ENCODE measurements at places on chromosomes 12 and 14.

GRCh38 chr12:58924652-58925051 is 4.3 kb upstream of the LRIG3 start:
- no peak for DNase-seq

DNA sequence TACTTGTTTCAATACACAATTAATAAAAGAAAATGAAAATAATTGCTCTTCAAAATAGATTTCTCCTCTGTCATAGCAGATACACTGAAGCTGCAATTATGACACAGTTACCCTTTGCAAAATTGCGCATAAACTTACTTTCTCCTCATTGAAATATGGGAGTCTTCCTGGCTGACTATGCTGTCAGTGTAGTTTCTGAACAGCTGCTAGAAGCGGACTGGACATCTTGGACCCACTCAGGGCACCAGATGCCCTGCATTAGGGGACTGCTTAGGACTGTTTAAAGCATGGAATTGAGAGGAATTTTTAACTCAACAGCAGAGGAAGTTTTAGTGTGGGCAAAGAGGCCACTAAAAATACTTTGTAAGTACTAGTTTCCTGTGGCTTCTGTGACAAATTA is 454.9 kb downstream of the ATP23 start:
- DNase-seq: no peak

GRCh38 chr14:92253381-92253894 is 69.5 kb upstream of the SLC24A4 start:
- DNase-seq: no peak

DNA sequence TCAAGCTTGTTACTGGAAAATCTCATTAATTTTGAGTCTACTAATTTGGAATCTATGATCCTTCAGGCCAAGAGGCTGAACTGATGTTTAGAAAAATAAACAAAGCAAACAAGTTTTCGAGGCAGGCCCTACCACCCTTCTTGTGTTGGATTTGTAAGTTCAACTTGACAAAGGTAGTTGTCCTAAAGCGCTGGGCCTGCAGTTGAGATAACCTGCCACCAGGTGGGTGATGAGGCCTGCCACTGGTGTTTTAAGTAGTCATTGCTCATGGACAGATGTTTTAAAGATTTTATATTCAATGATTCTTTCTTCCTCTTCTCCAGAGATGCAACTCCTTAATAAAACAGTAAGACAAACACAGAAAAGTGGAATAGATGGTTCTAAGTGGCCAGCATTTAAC is 19.4 kb downstream of the ACVRL1 start:
- DNase-seq: peak; percentile 71

DNA sequence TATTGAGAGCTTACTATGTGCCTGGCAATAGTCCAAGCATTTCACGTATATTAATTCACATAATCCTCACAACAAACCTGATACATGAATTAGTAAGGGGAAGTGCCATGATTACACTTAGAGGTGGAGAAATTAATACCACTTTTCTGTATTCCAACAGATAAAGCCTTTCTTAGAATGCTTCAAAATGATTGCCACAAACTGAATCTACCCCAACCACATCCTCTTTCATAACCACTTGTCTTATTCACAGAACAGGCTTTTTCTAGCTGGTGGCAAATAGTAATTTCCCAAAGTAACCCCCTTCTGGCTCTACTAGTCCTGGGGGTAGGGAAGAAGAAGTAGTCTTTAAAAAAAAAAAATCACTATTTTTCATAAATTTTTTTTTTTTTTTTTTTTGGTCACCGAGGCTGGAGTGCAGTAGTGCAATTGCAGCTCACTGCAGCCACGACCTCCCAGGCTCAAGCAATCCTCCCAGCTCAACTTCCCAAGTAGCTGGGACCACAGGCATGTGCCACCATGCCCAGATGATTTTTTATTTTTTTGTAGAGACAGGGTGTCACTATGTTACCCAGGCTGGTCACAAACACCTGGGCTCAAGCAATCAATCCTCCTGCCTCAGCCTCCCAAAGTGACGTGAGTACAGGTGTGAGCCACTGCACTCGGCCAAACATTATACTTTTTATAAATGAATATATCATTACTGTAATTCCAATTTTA is 59.0 kb upstream of the ARID2 start:
- DNase-seq: no peak

DNA sequence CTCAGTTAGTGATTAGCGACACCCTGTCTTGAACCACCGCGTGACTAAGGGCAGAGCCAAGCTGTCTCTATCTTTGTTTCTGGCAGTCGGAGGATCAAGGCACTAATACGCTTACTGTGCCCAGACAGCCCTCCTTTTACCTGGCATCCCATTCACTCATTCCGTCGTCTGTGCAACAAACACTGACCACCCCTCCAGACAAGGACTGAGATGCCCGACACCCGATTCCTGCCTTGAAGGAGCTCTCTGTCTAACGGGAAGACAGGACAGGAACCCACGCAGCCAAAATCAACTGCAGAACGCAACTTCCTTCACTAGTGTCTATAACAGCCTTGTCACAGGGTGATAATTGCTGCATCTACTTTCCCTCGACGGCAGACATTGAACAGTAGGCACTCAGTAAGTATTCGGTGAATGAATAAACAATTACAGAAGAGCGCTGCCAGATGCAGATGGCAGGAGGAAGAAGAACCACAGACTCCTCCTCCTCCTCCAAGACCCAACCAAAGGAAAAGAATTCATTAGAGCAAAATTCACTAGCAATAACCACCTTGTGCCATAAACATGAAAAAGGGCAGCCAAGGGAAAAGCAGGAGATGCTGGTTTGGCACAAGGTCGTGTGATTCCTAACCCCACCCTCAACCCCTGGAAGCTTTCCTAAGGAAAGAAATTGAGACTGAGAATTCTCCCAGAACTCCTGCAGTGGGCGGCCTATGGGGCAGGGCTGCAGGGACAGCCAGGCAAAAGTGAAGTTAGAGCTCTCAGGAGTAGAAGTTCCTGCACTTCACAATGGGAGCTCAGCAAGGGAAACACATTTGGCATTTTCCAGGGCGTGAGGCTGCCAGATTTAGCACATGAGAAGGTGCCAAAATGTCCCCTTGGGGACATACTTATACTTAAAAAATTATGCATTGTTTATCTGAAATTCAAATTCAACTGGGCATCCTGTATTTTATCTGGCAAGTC is 186.6 kb upstream of the DIO3 start:
- DNase-seq: no peak

GRCh38 chr12:18296909-18297280 is 35.6 kb downstream of the PIK3C2G start:
- no peak for DNase-seq

DNA sequence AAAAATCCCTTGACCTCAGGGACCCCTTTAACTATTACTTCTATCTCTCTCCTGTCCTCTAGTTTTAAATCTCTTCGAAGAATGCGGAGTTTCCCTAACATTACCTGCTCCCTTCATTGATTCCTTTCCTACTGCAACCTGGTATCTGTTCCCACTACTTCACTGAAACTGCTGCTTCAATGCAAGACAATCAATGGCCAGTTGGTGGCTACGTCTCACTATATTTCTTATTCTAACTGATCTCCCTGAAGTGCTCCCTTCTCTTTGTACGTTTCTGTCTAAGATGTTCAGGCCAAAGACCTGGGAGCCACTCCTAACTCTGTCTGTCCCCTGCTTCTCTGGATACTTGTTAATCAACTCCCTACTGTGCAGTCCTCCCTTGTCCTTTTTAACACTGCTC is 10.3 kb upstream of the KCNA1 start:
- no peak for DNase-seq

- DNase-seq: no peak
These were observed 117.4 kb downstream of the TGFB3 start for GRCh38 chr14:75864352-75864751.

GRCh38 chr12:123807670-123808069 is 45.6 kb downstream of the DNAH10 start:
- no peak for DNase-seq

DNA sequence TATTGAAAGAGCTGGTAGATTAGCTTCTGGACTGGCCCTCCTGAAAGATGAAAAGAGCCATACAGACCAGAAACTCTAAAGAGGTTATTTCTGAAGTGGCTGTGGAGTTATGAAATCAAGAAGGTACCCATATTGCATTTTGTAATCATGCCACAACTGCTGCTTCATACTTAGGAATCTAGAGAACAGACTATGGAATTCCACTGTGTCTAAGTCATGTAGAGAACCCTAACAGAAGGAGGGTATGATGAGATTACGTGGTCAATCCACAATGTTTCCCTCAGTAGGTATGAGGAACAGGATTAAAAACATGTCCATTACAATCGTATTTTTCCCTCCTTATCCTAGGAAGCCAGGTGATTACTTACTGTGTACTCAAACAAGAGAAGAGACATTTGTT is 708.8 kb downstream of the RERGL start:
- no peak for DNase-seq

DNA sequence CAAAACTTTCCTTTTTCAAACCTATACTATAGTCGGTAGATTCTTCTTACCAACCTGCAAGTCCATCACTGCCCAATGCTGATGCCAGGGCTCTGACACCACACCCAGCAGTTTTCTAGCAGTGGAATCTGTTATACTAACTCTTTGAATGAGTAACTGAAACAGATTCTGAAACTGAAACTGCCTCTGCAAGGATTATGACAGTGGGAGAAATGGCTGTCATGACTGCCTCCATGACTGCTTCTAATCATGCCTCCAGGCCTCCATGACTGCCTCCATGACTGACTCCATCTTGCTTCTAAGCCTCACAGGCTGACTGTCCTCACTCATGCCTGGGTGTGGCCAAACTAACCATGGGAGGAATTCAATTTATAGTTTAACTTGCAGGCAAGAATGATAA is 29.4 kb upstream of the OXA1L start:
- no peak for DNase-seq

- DNase-seq: no peak
These were observed 50.3 kb downstream of the DAO start for GRCh38 chr12:108930155-108930554.

DNA sequence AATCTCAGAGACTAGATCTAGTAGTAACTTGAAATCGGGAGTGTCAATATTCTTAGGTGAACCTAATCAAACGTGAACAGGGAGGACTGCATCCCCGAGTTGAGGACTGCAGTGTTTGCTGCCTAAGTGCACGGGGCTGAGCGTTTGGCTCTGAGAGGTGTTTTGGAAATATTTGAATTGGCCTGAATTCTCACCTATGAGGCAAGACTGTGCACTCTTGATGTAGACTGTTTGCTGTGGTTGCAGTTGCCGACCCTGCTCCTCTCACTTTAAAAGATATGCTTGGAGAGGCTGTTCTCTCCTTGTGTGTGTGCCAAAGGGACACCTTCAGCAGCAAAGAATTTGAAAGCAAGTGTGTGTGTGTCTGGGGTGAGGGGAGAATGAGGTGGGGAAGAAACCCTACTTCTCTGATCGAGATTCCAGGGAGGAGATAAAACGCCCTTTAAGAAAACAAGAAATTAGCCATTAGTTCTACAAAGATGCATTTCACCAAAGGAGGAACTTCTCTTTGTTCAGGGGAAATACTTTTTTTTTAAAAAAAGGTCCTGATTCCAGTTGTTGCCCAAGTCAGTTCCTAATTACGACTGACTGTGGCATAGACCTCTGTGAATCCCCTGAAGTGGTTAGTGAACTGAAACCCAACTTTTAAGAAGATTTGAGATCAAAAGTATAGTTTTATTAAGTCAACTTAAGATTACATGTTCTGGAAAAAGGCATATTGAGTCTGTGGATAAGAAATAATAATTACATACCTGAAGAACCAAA is 106.6 kb downstream of the DYRK2 start:
- DNase-seq: no peak

- DNase-seq: no peak
These were observed 7.2 kb upstream of the RBM19 start for GRCh38 chr12:113973109-113973904.

GRCh38 chr12:121578230-121579189 is 2.3 kb downstream of the KDM2B start:
- peak; percentile 81 for DNase-seq

- peak; percentile 63 for DNase-seq
These were observed 106.3 kb downstream of the PTCSC3 start for GRCh38 chr14:36070031-36070719.

- DNase-seq: no peak
These were observed 70.4 kb downstream of the TMEM116 start for GRCh38 chr12:111942557-111942956.

GRCh38 chr12:79082595-79082994 is 218.0 kb downstream of the SYT1 start:
- DNase-seq: no peak

- DNase-seq: no peak
These were observed 11.5 kb downstream of the LIMA1 start for GRCh38 chr12:50271724-50272247.

DNA sequence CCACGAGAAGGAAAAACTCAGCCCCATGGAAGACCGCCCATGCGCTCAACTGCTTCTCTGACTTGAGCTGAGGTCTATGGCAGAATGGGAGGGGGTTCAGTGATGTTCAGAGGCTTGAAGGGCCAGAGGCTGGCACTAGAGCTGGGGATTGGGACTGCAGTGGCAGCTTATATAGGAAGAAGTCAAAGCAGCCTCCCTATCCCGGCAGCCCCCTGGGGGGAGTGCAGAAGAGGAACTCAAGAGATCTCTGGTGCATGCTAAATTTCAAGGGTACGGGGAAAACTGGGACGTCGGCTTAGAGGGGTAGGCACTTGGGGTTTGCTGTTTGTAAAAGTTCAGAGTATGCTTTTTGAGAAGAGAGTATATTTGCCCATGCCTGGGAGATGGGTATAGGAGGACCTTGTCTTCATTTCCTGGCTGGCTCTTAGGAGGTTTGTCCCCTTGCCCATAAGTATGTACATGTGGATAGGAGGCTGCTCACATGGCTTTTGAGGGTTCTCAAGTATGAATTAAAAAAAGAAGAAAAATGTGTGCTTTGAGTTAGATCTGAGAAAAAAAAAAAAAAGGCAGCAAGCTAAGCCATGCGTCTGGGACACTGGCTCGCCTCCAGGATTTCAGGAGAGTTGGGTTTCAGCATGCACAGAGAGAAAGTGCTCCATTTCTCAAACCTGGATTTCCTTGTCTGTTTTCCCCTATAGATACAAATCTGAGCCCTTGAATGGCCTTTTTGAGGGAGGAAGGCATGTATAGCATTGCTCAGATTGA is 3.2 kb upstream of the MEG3 start:
- DNase-seq: no peak

DNA sequence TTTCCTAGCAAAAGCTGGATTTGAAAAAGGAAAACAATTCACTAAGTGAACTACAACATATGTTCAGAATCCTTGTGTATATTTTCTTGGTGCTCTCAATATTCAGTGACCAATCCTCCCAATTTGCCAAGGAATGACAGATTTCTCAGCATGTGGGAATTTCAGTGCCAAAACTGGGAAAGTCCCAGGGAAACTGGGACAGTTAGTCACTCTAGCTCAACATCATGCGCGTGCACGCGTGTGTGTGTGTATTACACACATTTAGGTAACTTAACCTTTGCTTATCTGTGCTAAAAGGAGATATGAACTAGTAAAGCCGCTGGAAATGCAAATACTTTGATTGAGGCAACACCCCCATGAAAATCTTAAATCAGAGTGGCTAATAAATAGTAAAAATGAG is 26.1 kb upstream of the SLC6A13 start:
- no peak for DNase-seq

GRCh38 chr12:62866451-62867082 is 68.4 kb downstream of the PPM1H start:
- no peak for DNase-seq

- DNase-seq: no peak
These were observed 96.2 kb upstream of the PDE3A start for GRCh38 chr12:20272161-20272560.
